Fibroblast of the aortic adventitia (primary cell): ENCODE measurements at places on chromosomes 12 and 14.

DNA sequence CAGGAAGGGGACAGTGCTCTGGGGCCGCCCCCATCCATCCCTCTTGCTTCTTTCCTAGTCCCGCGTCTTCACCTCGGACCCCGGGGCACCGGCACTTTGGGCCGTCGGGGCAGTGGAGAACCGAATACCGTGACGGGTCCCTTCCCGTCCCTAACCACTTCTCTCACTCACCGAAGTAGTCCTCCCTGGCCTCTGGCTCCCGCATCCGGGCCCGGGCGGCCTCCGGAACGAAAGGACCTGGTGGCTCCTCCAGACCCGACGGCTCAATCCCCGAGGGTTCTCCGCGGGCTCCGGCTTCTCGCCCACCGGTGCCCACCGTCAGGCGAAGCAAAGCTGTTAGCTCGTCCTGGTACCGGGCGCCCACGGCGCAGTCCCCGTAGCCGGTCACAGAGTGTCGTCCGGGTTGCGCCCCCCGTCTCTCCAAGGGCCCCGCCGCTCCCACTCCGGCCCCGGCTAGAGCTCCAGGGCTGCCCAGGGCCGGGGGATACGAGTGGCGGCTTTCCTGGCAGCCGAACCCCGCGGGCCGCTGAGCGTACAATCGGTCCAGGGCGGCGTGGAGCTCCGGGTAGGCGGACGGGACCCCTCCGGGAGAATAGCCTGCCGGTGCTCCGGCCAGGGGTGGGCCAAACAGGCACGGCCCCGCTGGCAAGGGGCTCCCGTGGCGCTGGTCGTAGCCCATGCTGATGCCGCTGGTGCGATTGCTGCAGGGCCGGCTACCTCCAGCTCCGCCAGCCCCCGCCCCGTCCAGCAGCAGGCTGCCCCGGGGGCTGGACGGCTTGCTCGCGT lies 1.1 kb downstream of the AJUBA start:
- DNase-seq = no peak

DNA sequence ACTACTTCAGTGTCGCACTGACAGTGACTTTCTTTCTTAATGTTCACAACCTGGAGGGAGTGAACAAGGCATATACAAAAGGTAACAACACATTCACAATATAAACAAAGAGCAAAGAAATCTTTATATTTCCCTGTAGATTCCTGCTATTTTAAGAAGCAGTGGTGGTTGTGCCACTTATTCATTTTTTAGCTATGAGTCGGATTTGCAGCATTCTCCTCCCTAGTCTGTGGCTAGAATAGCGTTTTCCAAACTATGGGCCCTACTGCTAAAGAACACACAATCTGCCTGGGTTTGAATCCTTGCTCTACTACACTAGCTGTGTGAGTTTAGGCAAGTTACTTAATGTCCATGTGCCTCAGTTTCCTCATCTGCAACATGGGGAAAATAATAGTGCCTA lies 18.6 kb upstream of the MDM1 start:
- DNase-seq = peak; percentile 68

GRCh38 chr12:13233830-13234641 lies 37.5 kb downstream of the EMP1 start:
- DNase-seq = peak; percentile 81

DNA sequence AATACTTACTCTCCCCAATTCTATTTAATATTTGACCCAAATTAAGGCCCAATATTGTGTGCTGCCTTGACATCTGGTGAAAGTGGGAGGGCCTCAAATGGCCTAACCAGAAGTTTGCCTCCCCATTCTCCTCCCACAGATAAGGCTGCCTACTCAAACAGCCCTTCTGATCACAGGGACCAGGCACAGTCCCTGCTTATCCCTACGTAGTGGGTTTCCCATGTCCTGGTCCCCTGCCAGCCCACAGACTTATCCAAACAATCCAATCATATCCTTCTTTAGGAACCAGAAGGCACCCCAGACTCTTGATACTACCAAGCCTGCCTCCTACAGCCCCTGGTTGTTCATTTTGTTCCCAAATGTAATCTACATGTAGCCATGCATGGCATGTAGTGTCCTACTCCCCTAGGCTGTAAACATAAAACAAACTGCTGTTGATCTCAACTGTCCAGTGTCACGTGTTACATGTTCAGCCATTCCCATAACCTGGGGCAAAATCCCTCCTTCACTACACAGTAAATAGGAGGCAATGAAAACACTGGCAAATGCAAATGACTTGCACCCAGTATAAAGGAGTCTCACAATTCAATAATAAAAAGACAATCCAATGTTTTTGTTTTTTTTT lies 49.3 kb downstream of the EEA1 start:
- no peak for DNase-seq

- DNase-seq = no peak
Measured at GRCh38 chr12:38998887-38999482, 93.6 kb upstream of the CPNE8 start.

GRCh38 chr14:85520581-85520980 lies 9.4 kb upstream of the FLRT2 start:
- no peak for DNase-seq

DNA sequence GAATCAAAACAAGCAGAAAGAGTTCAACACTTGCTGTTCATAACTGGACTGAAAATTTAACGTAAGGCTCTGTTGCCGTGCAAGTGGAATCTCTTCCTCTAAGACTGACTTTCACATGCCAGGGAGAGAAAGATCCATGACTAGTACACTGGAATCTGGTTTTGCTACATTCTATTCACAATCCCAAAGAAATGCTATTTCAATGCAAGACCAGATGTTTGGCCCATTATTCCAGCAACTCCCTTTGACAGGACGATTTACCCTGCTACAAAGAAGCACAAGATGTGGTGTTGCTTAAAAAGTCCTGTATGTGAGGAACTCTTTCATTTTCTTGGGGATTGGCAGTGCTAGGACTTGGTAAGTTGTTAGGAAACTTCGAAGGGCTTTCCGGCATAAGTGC lies 17.4 kb downstream of the RFC5 start:
- peak; percentile 42 for DNase-seq

GRCh38 chr12:17640615-17641014 lies 449.4 kb downstream of the RERGL start:
- no peak for DNase-seq

GRCh38 chr14:74591899-74592298 lies 20.1 kb downstream of the LTBP2 start:
- no peak for DNase-seq

DNA sequence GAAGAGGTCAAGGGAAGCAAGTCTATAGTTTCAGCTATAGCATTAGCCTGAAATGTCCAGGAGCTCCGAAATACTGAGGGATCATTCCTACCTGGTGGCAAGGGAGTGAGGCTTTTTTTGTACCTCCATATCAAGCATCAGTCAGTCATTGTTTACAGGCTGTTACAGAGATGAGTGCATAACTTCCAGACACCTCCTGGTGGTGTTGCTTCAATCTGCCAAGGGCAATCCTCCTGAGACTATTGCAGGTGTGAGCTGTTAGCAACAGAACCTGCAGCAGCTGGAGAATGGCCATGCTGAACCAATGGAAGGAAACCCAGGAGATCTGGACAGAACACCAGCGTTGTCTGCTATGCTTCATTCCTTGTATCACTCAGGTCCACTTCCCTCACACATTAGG lies 80.0 kb upstream of the SLC8A3 start:
- DNase-seq = no peak

GRCh38 chr12:90999527-90999926 lies 5.2 kb downstream of the EPYC start:
- no peak for DNase-seq

GRCh38 chr12:24759155-24759554 lies 189.7 kb downstream of the BCAT1 start:
- peak; percentile 38 for DNase-seq

- no peak for DNase-seq
Measured at GRCh38 chr12:97659117-97659880, 196.7 kb downstream of the RMST start.

DNA sequence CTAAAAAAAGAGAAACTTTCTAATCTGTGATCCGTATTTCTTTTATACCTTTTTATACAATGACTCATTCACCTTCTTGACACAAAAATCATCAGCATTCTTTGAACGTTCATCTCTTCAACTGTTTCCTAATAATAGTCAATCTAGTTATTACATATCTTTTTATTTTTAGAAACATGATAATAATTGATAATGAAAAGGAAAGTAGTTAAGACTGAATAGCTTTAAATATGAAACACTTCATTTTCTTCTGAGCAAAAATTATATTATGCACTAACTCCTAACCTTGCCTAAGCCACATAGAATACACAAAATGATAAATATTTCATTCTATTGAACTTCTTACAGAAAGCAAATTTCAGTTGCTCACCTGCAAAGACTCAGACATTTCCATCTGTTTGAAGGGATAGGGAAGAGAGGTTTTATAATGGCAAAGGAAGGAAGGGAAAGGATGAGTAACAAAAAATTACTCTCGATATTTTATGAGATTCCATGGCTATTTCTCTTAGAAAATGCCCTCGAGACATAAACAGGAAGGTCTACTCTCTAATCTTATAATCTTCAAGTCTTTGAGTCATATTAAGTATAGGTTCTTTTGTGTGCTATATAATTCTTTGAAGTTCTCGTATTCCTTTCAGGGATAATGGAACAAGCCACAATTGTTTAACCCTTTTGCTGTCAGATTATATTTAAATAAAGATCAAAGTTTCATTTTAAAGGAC lies 7.5 kb upstream of the KLHL42 start:
- DNase-seq = no peak

DNA sequence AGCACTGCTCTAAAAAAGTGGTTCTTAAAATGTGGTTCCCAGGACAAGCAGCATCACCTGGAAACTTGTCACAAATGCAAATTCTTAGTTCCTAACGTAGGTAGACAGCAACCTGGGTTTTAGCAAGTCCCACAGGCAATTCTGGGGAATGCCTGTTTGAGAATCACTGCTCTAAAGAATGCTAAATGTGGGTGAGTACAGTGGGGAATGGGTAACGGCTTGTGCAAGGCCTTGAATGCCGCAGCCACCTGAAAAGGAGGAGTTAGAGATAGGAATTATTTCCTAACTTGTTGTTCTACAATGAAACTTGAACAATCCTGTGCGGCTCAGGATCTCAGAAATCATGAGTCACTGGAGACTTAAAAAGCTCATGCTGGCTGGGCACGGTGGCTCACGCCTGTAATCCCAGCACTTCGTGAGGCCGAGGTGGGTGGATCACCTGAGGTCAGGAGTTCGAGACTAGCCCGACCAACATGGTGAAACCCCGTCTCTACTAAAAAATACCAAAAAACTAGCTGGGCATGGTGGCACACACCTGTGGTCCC lies 34.9 kb downstream of the GNS start:
- no peak for DNase-seq

- no peak for DNase-seq
Measured at GRCh38 chr12:41325336-41325735, 137.2 kb downstream of the PDZRN4 start.

DNA sequence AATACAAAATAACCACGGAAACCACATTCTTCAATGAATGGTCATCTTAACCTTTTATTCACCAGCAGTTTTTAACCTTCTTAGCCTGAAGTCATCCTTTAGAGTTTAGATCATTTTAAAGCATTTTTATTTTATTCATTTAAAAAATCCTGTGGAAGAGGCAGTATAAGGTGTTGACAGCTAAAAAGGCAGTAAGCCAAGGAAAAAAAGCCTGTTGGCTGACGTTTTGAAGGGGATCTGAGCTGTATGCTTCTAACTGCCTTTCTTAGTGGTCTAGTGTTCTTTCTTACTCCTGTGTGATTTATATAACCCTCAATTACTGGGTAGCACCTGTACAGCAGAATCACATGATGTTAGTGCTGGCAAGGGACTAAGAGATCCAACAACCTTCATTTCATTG lies 438.3 kb upstream of the SEL1L start:
- DNase-seq = no peak

- no peak for DNase-seq
Measured at GRCh38 chr12:64780132-64780530, 20.9 kb upstream of the GNS start.

- DNase-seq = no peak
Measured at GRCh38 chr14:104149617-104150135, 11.3 kb downstream of the KIF26A start.

GRCh38 chr12:113795445-113795844 lies 170.7 kb downstream of the RBM19 start:
- DNase-seq = no peak

GRCh38 chr14:24857277-24857676 lies 192.7 kb downstream of the STXBP6 start:
- DNase-seq = no peak

DNA sequence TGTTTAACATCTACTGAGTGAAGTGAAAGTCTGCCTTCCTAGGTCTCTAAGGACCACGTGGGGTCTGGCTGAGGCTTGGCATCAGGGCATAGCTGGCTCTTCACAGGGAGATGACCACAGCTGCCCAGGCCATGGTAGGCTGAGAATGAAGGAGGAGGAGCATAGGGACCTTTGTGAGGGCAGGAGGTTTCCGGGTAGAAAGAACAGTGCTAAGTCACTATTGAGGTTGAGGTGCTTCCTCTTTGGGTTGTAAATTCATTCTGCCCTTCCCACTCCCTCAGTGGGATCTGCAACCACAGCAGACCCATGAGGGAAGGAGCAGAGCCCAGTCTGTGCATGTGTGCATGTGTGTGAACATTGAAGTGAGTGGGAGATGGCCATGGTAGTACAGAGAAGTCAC lies 909.6 kb downstream of the VRK1 start:
- no peak for DNase-seq

DNA sequence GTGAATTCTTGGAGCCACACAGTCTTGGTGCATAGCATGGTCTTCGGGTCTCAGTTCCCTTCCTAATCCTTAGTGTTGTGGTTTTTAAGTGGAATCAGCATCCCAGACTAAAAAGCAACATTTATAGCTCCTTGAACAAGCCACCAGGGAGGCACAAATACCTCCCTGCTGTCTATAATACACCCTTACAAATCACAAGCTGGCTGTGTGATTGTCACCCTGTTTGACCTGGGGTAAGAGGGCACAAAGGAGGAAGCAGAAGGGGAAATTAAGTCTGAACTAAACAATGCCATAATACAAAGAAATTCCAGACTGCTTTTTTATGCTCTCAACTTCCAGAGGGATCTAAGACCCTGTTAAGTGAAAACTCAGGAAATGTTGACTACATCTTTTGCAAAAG lies 7.7 kb upstream of the MMP19 start:
- DNase-seq = no peak

GRCh38 chr12:54191550-54192022 lies 2.8 kb upstream of the SMUG1 start:
- peak; percentile 87 for DNase-seq

DNA sequence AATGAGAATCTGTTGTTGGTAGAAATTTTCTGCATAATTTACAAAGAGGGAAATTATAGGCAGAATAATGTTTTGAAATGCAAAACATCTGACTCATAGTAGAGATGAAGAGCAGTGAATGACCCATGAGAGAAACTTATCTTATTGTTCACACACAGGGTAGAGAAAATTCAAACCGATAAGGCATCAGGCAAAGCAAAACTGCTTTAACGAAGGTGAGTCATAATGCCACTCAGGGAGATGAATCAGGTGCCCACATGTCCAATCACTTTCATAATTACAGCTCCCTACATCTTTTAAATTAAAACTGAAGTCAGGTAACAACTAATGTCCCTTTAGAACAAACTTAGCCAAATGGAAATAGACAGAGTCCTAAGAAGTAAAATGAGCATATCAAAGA lies 265.6 kb upstream of the GARIN6 start:
- no peak for DNase-seq
